GM10248 (cell line): ENCODE measurements at places on chromosomes 1 and 21.
A peak's percentile ranks its signal among the peaks of the same experiment; 100 is the strongest.

- no peak for DNase-seq
Observed at GRCh38 chr1:228045405-228045804, 37.1 kb upstream of the ARF1 start.

GRCh38 chr21:44875316-44875700 lies 1.8 kb upstream of the PTTG1IP start:
- DNase-seq = no peak

DNA sequence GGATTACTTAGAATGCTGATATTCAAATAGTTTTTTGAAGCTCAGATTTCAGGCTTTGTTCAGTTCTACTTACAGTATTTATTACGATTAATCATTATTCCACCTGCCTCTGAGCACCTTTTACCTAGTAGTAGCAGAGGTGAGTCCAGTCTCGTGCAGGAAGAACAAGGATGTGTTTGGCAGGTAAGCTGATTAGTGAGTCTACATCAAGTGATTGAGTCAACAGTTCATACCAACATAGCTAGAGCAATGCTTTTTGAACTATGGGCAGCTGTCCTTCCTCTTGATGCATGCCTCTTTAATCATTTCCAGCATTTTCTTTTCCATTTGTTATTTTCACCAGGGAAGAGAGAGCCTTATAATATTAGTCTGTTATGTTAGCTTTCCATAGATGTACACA lies 838.9 kb downstream of the USP25 start:
- DNase-seq = no peak

GRCh38 chr1:8349473-8349865 lies 31.6 kb downstream of the SLC45A1 start:
- no peak for DNase-seq

DNA sequence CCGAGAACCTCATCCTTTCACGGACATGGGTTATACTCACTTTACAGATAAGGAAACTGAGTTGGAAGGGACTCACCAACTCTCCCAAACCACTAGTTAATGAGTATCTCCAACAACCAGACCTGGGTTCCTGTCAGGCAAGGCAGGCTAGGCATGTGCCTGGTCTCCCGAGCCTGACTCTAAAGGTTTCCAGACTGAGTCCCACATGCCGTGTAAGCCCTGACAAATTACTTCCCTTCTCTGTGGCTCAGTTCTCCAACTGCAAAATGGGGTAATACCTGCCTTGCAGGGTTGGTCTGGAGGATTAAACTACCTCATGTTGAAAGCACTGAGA lies 34.3 kb downstream of the SSBP3 start:
- peak; percentile 24 for DNase-seq

- DNase-seq = no peak
Observed at GRCh38 chr1:211641942-211642341, 33.5 kb downstream of the NEK2 start.

- no peak for DNase-seq
Observed at GRCh38 chr1:38958967-38959366, 17.3 kb upstream of the RHBDL2 start.

GRCh38 chr1:178686407-178686806 lies 38.6 kb upstream of the RALGPS2 start:
- DNase-seq = no peak

DNA sequence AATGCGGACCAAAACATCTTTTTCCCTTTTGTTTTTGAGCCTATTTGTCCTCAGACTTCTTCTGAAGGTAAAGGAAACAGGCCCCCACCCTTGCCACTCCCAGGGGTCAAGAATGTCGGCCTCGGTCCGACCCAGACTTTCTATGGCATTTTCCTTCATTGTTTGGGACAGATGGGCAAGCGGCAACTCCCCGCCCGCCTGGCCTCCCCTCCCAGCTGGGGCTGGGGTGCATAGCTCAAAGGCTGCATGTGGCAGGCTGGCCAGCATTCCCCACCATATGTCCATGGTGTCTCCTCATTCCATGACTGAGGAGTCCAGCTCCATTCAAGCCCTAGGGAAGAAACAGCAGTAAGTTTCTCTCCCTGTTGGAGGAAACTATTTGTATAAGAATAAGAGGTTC lies 29.4 kb upstream of the TSPEAR start:
- no peak for DNase-seq

DNA sequence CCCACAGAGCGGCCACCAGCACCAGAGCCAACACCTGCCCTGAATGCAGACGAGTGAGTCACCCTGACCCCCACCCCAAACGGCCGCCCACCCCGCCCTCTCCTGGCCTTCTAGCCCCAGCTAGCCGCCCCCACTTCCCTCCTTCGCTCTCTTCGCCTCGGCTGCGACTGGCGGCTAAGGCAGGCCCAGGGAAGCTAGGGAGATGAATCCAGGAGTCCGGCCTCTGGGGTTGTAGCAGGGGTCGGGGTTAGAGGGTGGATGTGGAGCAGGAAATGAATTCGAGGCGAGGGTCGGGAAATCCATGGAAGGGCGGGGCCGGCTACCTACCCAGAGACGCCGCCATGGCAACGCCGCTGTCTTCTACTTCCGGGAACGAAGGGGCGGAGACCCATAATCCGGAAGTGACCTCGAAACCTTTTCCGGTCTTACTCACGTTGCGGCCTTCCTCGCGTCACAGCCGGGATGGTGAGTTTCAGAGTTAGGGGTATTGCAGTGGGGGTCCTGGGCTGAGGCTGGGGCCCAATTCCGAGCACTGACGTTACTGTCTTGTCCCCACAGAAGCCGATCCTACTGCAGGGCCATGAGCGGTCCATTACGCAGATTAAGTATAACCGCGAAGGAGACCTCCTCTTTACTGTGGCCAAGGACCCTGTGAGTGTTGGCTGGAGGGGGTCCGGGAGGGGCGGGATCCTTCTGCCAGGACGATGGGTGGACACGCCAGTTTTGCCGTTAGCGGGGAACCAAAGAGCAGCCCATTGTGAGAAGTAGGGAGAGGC lies at the start of the genes EIF3I and TMEM234:
EIF3I (plus strand) TSS at position 428 of the 776 bp plus-strand sequence; CDS start at position 463, 35 bp downstream.
TMEM234 (minus strand) TSS at position 374 of the 776 bp plus-strand sequence; CDS start at position 343, 31 bp downstream.
- peak; percentile 96 for DNase-seq

DNA sequence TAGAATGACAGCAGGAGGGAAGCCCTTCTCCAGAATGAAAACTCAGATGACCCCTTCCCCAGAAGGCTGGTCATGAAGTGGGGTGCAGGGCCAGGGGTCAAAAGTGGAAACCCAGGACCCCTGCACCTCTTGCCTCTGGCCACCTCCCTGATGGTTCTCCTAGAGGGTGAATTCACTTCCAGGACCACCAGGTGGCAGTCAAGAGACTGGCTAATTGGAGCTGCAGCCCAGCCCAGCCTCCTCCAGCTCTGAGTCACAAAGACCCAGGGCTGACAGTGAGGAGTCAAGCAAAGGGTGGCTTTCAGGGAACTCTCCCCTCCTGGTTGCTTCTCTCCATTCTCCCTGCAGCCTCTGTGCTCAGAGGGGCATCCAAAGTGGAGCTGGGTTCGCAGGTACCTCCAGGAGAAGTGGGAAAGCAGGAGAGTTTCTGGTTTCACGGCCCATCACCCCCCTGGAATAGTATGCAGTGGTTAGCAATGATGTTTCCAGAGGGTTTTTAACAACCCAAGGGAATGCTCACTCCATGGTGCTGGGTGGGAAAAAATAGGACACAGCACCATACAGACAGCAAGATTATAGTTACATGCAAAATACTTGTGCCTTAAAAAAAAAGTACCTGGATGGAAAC lies 6.1 kb upstream of the EPHB2 start:
- DNase-seq = peak; percentile 81

DNA sequence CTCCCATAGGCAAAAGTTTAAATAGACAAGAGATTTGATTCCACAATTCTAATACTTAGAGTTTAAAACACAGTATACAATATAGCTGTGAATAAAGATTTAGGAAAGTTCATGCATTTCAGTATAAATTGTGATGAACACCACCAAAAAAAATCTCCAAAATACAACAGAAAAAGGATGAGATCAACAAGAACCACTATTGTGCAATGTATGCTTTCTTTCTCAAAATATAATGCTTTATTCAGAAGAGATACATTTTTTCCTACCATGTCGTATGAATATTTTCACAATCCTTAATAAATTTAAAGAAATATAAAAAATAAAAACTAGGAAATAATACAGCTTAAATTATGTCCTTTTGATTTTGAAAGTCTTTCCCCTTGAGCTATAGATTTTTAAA lies 1309.2 kb downstream of the MRPL39 start:
- no peak for DNase-seq

GRCh38 chr1:150269451-150269850 lies 635 bp upstream of the APH1A start:
- DNase-seq = no peak

DNA sequence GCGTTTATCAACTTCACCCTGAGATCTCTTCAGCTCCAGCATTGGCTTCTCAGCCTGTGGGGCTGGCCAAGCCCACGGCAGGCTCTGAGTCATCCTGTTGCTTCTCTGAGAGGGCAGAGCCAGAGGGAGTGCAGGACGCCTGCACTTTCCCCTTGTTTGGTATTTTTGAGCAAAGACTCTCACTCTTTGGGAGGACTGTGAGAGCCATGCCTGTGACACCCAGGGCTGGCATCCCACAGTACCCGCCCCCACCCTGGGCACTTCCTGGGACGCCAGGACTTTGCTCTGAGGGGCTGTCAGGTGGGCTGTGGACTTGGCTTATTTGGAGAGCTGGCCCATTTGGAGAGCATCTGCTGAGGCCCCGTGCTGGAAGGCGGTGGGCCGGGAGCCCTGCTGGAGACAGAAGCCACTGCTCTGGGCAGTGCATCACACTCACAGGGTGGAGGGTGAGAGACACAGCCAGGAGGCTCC lies 37.4 kb downstream of the VANGL1 start:
- no peak for DNase-seq

GRCh38 chr1:93673163-93673829 lies 8.3 kb downstream of the BCAR3 start:
- DNase-seq = no peak

GRCh38 chr1:170145770-170146676 lies at the start of gene NTMT2:
Gene NTMT2 (plus strand): TSS chr1:170145959. CDS start chr1:170146108, 149 bp downstream.
- no peak for DNase-seq

DNA sequence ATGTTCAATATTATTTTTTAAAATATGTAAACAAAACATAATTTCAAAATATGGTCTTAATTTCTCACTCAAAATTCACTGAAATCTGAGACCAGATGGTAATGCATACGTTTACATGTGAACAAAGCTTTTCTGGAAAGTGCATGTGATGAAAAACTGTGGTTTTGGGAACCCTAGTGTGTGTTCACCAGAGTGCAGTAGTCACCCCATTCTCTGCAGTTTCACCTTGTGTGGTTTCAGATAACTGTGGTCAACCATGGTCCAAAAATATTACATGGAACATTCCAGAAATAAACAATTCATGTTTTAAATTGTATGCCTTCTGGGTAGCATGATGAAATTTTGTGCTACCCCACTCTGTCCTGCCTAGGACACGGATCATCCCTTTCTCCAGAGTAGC lies 2021.9 kb downstream of the MRPL39 start:
- no peak for DNase-seq

GRCh38 chr1:53572065-53572814 lies 113.0 kb downstream of the DMRTB1 start:
- DNase-seq = no peak

- peak; percentile 28 for DNase-seq
Observed at GRCh38 chr1:181768211-181768929, 285.1 kb downstream of the CACNA1E start.

DNA sequence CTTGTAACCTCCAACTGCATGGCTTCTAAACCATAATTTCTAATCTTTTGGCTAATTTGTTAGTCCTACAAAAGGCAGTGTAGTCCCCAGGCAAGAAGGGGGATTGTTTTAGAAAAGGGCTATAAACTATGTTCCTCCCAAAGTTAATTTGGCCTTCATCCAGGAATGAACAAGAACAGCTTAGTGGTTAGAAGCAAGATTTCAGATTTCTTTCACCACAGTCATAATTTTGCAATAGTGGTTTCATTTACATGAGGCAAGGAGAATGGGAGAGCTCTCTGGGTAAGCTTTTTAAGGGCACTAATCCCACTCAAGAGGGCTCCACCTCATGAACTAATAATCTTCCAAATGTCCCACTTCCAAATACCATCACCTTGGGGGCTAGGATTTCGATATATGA lies 1353.9 kb downstream of the NCAM2 start:
- DNase-seq = no peak

DNA sequence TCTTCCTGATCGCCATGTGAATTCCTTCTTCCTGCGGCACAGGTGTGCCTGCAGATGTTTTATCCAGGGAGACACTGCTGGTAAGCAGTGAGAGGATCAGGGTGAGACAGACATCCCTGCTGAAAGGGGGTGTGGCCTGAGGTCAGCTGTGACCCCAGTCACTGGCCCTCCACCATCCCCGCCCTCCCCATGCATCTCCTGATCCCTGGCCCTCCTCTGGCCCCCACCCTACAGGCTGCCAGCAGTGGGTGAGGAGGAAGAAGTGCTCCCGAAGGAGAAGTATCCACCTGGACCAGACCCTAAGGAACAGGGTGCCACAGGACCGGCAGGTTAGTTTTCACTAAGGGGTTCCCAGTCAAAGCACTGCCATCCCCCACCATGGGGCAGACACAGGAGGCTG lies 85.3 kb downstream of the GLIS1 start:
- DNase-seq = no peak

DNA sequence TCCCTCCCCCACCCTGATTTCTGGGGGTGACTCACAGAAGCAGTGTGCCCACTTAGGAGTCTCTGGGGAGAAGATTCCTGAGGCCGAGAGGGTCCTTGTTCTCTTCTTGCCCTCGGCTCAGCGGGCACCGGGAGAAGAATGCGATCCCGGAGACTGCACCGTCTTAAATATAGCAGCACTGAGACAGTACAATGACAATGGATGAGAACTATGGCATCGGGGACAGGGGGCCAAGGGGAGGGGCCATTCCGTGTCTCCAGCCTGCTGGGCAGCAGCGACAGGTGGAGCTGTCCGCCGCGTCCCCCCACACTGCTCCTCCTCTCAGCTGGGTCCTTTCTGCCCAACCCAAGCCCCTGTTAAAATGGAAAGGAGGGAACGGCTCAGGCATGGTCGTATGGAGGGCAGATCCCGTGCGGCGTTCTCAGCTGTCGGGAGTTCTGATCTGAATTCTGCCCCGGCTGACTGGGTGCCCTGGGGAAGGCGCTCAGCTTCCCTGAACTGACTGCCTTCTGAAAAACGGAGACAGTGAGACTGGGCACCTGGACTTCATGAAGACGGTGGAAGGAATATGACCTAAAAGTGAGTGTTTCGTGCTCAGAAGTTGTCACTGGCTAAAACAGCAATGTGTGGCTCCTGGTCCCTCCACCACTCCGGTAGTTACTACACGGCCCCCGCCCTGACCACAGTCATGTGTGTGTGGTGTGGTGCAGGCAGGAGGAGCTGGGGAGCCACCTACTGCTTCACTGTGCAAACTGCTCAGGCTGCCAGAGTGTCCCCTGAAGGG lies at the start of gene MYOM3:
MYOM3 (minus strand) TSS at position 140 of the 784 bp plus-strand sequence. CDS start 3,499 bp downstream, outside the sequence.
- peak; percentile 76 for DNase-seq

- DNase-seq = no peak
Observed at GRCh38 chr1:235006132-235006721, 122.4 kb downstream of the TOMM20 start.

GRCh38 chr1:109759513-109760334 lies 4.0 kb downstream of the EPS8L3 start:
- DNase-seq = no peak
